Articular chondrocyte of knee joint (primary cell): ENCODE measurements at places on chromosomes 1 and 21. TPM values are rescaled to one million over a fixed set of nuclear protein-coding genes. Genes with fewer than 3 reads are reported as not detected.

Gene KLF17
- total RNA-seq = 1.2 and 1.4 TPM in 2 replicates

Gene OPRD1
- under 0.01 TPM in 1 of 2 replicates, not detected in the other for total RNA-seq

Gene TAS1R2
- not detected in 2 replicates for total RNA-seq

Gene OR14A2
- total RNA-seq = not detected in 2 replicates

Gene TGFB2
- 31.8 and 49.2 TPM in 2 replicates for total RNA-seq

Gene FBXO2
- 1.6 and 4.2 TPM in 2 replicates for total RNA-seq

Gene VWA1
- total RNA-seq = 2.6 and 4.1 TPM in 2 replicates

Gene SIM2
- 5.2 and 8.4 TPM in 2 replicates for total RNA-seq

Gene CNKSR1
- total RNA-seq = 0.26 TPM in 1 of 2 replicates, not detected in the other

Gene RORC
- 0.22 and 0.39 TPM in 2 replicates for total RNA-seq

Gene ATP1A4
- not detected in 2 replicates for total RNA-seq

Gene S100A3
- total RNA-seq = 2.0 and 3.7 TPM in 2 replicates

Gene AXDND1
- total RNA-seq = 0.54 and 3.8 TPM in 2 replicates

Gene NKAIN1
- total RNA-seq = 0.32 and 0.39 TPM in 2 replicates

Gene PLA2G2C
- not detected in 2 replicates for total RNA-seq

Gene CGN
- total RNA-seq = not detected in 2 replicates

Gene SERPINC1
- total RNA-seq = 0.11 TPM in 1 of 2 replicates, not detected in the other

Gene KCNT2
- 4.7 and 5.1 TPM in 2 replicates for total RNA-seq

Gene PLEKHN1
- 0.76 and 0.91 TPM in 2 replicates for total RNA-seq

Gene CTSS
- 12.0 and 18.5 TPM in 2 replicates for total RNA-seq

Gene KRTAP19-1
- total RNA-seq = not detected in 2 replicates

Gene CD5L
- not detected in 2 replicates for total RNA-seq

Gene KLHL20
- 32.1 and 34.8 TPM in 2 replicates for total RNA-seq

Gene MRAP
- total RNA-seq = not detected in 2 replicates

Gene DEPDC1
- 8.5 and 21.9 TPM in 2 replicates for total RNA-seq

Gene RGS16
- total RNA-seq = 17.2 and 18.8 TPM in 2 replicates

Gene AVPR1B
- total RNA-seq = not detected in 2 replicates

Gene S100A5
- total RNA-seq = not detected in 2 replicates

Gene OR2L2
- total RNA-seq = under 0.01 TPM in 2 replicates

Gene RIPK4
- 6.4 and 13.9 TPM in 2 replicates for total RNA-seq

Gene NBPF19
- total RNA-seq = 20.4 and 43.5 TPM in 2 replicates

Gene ATAD3C
- under 0.01 and 0.13 TPM in 2 replicates for total RNA-seq

Gene AGRN
- total RNA-seq = 19.3 and 22.5 TPM in 2 replicates

Gene AGT
- total RNA-seq = 2.1 and 2.2 TPM in 2 replicates

Gene FCGR3B
- not detected in 2 replicates for total RNA-seq

Gene EPHB2
- 1.3 and 4.3 TPM in 2 replicates for total RNA-seq

Gene FCRL5
- total RNA-seq = not detected in 2 replicates

Gene KRTAP21-2
- total RNA-seq = 1.3 TPM in 1 of 2 replicates, not detected in the other

Gene SMIM12
- 24.4 and 40.9 TPM in 2 replicates for total RNA-seq

Gene UBE2U
- not detected in 2 replicates for total RNA-seq

Gene ATXN7L2
- total RNA-seq = 1.6 and 2.4 TPM in 2 replicates

Gene GPR89A
- total RNA-seq = 37.0 and 48.8 TPM in 2 replicates

Gene ACTA1
- 0.13 TPM in 1 of 2 replicates, not detected in the other for total RNA-seq

Gene TRIM46
- 2.0 and 3.5 TPM in 2 replicates for total RNA-seq

Gene AGBL4
- total RNA-seq = not detected in 2 replicates

Gene TMEM82
- not detected in 2 replicates for total RNA-seq

Gene ZMYM4
- 54.2 and 59.8 TPM in 2 replicates for total RNA-seq

Gene NUAK2
- total RNA-seq = 1.9 and 2.0 TPM in 2 replicates

Gene AIM2
- not detected in 2 replicates for total RNA-seq

Gene TEDDM1
- not detected in 2 replicates for total RNA-seq

Gene FCAMR
- total RNA-seq = not detected in 2 replicates

Gene IGFN1
- total RNA-seq = not detected in 2 replicates

Gene ZNF648
- total RNA-seq = 0.22 and 0.26 TPM in 2 replicates

Gene WDR4
- total RNA-seq = 8.1 and 8.8 TPM in 2 replicates

Gene POU3F1
- total RNA-seq = under 0.01 TPM in 1 of 2 replicates, not detected in the other
